ENCODE measurements at places on chromosomes 1 and 21. TPM values are rescaled to one million over a fixed set of nuclear protein-coding genes. Genes with fewer than 3 reads are reported as not detected.

- H3K36me3 ChIP-seq = no peaks in the 10 kb centered on the region
- DNase-seq = no peak
- no peaks in the 10 kb centered on the region for H3K4me1 ChIP-seq
- no peak overlapping the region for H3K4me3 ChIP-seq
- H3K27ac ChIP-seq = no peak overlapping the region
Measured at GRCh38 chr1:241654019-241654418, 1.9 kb downstream of the WDR64 start.

The PTGFRN gene
- polyA plus RNA-seq = 11.8 TPM

DNA sequence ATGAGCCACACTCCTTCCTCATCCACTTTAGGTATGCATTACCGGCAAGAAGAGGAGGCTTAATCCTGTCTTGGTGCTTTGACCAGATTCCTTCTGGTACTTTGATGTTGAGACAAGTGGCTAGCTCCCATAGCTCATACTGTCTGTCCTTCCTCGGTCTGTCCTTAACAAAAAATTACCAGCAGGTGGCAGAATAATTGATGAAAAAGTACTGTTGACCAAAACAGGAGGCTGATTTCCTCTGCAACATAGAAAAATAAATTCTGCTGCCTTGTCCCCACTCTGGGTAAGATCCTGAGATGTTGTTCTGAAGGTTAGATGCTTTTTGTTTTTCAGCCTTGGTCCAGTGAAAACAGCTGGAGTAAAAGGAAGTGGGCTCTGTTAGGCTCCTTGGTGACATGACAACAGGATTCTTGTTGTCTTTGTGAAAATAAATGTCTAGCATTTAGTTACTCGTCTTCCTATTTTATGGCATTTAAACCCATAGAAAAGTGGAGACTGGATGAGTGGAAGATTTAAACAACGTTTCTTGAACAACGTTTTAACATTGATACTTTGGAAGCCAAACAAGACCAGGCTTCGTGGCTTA is 11.2 kb upstream of the HJV start:
- no peak for DNase-seq
- no peak overlapping the region for H3K4me3 ChIP-seq
- no peak overlapping the region for H3K27ac ChIP-seq
- H3K36me3 ChIP-seq = no peaks in the 10 kb centered on the region
- H3K4me1 ChIP-seq = peaks cover 11% of the 10 kb centered on the region

The GPR37L1 gene
- polyA plus RNA-seq = 0.92 TPM

- H3K27ac ChIP-seq = no peak overlapping the region
- H3K4me1 ChIP-seq = no peaks in the 10 kb centered on the region
- H3K27me3 ChIP-seq = no peaks in the 10 kb centered on the region
- no peaks in the 10 kb centered on the region for H3K36me3 ChIP-seq
Measured at GRCh38 chr21:32978331-32979270, 47.1 kb upstream of the OLIG2 start.

Data from sigmoid colon (tissue), 7 donors.